RWPE2 (cell line): ENCODE measurements at places on chromosomes 7 and 10.
A peak's percentile ranks its signal among the peaks of the same experiment; 100 is the strongest.

- DNase-seq, result peak; percentile 3
Measured at GRCh38 chr10:78349911-78350663, 316.4 kb downstream of the RPS24 start.

DNA sequence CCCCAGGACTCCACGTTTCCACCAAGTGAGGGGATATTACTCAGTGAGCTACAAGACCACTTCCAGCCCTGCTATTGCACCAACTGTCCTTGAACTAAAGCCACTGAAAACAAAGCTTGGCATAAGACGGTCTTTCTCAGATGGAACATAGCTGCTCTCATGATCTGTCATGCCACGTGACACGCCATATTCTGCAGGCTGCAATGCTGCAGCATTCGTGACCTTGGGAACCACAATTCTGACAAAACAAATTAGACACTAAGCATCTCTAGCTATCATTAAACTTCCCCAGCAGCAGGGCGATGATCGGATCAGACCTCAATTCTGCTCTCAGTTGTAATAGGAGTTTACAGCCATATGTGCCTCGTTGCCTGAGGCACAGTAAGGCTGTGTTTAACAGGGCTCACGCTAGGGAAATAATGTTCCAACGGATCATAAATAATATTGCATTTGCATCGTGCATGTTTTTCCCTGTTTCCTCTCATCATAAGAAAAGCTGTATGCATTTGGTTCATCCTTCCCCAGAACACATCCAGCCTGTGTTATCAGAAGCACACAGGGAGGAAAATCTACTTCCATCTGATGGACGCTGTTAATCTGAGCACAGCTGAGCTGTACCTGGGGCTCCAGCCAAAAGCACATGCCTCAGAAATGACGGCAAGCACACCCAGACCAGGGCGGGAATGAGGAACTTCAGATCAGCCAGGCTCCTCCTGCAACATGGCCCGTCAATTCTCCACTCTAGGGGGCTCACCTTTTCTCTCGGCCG is 38.6 kb upstream of the CNPY1 start:
- no peak for DNase-seq

- DNase-seq, result no peak
Measured at GRCh38 chr7:155769701-155770100, 42.6 kb downstream of the SHH start.

GRCh38 chr7:110105307-110105706 is 985.6 kb upstream of the LRRN3 start:
- DNase-seq, result no peak

GRCh38 chr7:86012971-86013370 is 630.7 kb upstream of the GRM3 start:
- DNase-seq, result no peak
